ENCODE measurements at places on chromosomes 13 and 19. TPM values are rescaled to one million over a fixed set of nuclear protein-coding genes. Genes with fewer than 3 reads are reported as not detected.

TTYH1 gene
- total RNA-seq: 2.7 TPM

FCER2 gene
- not detected for total RNA-seq

FFAR3 gene
- not detected for total RNA-seq

BCL2L12 gene
- total RNA-seq: 6.5 TPM

ZNF497 gene
- total RNA-seq: 0.56 TPM

SHISA7 gene
- not detected for total RNA-seq

AXL gene
- total RNA-seq: 81.4 TPM

OR7D2 gene
- total RNA-seq: not detected

EID2B gene
- total RNA-seq: 2.1 TPM

PSG7 gene
- total RNA-seq: not detected
